Inflammatory macrophage treated with lipopolysaccharide for 1 hour (primary cell): ENCODE measurements at places on chromosomes 12 and 14.

DNA sequence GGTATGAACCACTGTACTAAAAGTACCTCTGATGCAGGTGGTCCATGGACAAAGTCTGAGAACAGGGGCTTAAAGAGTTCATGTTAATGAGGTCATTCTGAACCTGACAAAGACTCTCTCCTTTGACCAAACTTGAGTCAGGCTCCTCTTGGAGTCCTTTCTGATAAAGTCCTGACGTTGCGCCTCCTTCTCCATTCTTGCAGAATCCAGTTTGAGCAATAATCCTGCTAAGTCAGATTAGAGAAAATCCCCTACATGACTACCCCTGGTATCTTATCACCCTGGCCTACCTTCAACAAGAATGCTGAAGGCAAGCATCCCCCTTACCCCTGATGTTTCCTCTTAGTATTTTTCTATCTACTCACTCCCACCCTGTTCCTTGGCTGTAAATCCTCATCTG lies 46.0 kb upstream of the ISM2 start:
- no peak for DNase-seq

DNA sequence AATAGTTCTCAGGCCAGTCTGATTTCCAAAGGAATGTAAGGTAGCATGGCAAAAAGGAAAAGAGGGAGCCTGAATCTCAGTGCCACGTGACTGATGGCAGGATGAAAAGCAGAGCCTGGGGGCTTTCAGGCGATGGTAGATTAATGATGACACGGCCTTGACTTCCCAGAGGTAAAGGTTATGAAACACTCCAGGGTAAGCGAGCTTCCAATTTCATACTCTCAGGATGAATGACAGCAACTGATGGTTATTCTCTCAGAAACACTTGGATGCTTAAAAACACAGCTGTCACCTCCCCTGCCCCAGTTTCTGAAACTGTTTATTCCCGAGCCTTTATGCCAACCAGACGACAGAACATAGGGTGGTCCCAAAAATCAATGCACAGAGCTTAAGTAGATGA lies 28.8 kb downstream of the GDF11 start:
- DNase-seq = no peak

DNA sequence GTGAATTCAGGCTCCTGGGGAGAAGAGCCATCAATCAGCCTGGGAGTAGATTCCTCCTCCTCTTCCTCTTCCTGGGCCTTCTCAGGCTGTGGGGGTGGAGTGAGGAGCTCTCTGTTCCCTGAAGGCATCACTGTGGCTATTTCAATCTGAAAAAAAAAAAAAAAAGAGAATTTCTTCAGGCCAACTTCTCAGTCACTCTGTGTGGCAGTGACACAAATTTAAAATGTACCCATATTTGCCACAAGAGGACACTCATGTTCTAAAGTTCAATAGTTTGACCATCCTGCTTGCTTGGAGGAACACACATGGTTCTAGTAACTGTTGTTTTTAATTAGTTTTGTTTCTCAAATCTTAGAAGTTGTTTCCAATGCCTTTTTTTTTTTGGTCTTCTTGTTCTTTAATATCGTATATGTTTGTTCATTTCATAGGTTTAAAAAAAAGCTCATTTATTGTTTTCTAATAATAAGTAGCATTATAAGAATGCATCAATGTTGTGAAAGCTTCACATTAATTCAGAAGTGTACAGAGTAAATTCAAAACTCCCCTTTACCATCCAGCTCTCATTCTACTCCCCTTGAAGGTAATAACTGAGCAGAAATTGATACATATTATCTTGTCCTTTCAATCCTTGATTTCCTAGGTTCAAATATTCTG lies 23.3 kb upstream of the CCER1 start:
- peak; percentile 18 for DNase-seq

DNA sequence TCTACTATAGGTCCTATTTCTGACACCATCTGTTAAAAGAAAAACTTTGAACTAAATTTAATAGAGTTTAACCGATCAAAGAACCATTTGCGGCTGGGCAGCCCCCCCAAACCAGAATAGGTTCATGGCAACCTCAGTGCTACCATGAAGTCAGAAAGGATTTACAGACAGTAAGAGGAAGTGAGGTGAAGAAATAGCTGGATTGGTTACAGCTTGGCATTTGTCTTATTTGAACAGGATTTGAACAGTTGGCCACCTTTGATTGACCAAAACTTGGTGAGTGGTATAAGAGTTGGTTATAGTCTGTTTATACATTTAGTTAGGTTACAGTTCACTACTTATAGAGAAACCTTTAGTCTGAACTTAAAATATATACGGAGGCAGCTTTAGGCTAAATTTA lies 88.9 kb downstream of the TXNDC16 start:
- DNase-seq = no peak

GRCh38 chr14:101889898-101890297 lies 74.5 kb upstream of the DYNC1H1 start:
- no peak for DNase-seq

GRCh38 chr12:124581307-124582107 lies 14.1 kb upstream of the NCOR2 start:
- DNase-seq = no peak

- DNase-seq = no peak
Observed at GRCh38 chr12:32118806-32119205, 12.2 kb downstream of the BICD1 start.

DNA sequence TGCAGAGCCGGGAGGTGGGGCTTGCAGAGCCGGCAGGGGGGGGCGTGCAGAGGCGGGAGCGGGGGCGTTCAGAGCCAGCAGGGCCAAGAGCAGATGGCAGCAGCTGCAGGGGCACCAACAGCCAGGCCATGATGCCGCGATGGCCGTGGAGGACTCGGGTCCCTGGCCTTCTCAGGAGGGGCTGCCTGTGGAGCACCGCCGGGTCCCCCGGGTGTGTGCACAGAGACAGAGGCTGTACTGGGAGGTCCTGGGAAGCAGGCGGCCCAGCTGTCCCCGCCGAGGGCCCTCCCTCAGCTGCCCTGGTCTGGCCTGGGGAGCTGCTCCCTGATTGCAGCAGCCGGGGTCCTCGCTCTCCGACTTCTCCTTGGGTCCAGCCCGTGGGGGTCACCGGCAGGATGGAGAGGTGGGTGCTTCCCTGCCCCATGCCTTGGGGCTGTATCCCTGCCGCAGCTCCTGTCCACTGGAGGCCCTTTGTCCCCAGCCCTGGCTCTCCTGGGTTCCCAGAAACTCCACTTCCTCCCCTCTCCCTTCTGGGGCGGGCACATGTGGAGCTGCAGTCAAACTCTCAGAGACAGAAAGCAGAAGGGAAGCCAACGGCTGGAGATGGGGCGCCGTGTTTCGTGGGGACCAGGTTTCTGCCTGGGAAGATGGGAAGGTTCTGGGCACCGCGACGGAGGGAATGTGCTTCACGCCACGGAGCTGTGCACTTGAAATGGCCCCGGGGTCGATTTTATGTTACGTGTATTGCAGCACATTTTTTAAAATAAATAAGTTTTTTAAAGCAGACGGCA lies 75.8 kb upstream of the GALNT9 start:
- DNase-seq = no peak
